ENCODE measurements at places on chromosomes 6 and 20.

DNA sequence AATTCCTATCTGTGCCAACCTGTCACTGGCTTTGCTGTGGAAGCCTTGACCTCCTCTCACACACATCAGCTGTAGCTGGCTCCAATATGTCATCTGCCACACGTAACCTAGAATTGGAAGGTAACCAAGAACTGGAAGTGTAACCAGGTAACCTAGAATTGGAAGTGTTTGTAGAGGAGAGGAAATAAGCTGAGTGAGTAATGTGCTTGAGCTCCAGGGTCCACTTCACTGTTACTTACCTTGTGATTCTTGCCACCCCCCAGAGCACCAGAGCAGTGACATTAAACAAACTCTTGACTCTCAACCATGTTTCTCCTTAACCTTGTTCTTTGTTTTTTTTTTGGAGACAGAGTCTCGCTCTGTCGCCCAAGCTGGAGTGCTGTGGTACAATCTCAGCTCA, 350.5 kb downstream of the NRN1 start:
- DNase-seq = no peak

GRCh38 chr6:2951728-2952127, 19.6 kb downstream of the SERPINB6 start:
- DNase-seq = no peak

DNA sequence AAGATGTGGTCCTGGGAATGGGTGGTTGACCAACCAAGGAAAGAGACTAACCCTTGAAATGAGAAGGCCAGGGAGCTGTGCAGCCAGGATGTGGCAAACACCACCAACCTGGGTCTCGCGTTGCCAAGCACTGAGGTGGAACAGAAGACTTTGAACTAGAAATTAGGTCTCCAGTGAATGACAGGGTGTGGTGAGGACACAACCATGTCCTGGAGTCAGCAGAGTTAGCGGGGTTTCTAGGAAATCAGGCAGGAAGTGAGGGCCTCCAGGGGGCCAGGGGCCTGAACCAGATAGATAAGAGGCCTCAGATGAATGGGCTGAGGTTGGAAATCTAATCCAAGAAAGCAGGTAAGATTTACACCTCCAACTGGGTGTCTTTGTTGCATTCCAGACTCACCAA, 353.3 kb upstream of the ARID1B start:
- no peak for DNase-seq

DNA sequence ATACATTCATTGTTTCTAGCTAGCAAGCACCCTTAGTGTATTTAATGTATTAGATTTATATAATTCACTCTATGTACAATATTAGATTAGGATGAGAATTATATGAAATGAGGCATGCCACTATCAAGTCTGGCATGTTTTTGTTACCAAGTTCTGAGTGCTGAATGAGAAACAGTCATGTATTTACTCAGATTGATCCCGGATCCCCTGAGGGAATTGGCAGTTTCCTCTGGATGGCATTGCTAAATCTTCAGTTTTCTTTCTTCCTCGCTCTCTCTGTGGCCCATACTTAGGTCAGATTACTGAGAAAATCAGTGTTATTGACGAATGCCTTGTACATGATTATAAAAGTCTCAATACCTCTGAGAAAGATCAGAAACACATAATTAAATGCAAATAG, 66.6 kb downstream of the CDKAL1 start:
- DNase-seq = no peak

- DNase-seq = no peak
Observed at GRCh38 chr6:87851674-87852299, 149.8 kb upstream of the AKIRIN2 start.

DNA sequence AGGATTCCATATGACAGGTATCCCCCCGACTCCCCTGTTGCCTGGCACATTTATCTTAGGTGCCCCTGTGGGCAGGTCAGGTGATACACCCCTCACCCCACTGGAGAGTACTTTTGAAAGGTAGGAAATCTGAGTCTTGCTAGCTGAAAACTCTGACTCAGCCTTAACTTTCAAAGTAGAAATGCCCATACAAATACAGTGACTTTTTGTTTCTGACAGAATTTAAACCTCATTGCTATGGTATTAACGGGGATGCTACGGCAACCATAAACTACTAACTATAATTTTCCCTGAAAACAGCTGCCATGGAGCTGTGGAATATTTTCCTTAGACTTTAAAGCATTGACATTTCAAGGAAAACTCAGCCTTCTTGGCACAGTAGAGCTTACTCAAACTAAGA, 536.0 kb downstream of the RFPL4B start:
- DNase-seq = no peak

GRCh38 chr6:96235927-96236326, 220.2 kb downstream of the FUT9 start:
- no peak for DNase-seq

GRCh38 chr20:22663528-22664025, 79.2 kb upstream of the FOXA2 start:
- no peak for DNase-seq

- DNase-seq = no peak
Observed at GRCh38 chr6:45676380-45676779, 298.6 kb upstream of the SUPT3H start.

- DNase-seq = no peak
Observed at GRCh38 chr20:56730003-56730402, 100.9 kb downstream of the TFAP2C start.

DNA sequence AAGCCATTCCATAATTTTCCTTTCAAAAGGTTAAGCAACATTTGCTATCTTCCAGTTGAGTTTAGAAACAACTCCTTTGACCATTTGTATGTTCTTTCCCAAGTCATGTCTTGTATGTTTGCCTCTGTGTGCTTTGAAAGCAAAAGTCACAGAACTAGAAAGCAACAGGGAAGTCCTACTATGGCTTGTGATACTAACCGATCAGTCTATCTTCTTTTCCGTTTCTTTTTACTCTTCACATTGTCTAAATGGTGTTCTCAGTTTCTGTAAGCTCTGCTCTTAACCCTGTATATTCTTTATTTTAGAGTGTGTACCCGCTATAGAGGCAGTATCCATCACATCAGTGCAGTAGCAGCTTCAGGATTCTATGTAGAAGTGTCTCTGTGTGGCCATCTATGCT, 32.9 kb downstream of the TMEM244 start:
- no peak for DNase-seq

DNA sequence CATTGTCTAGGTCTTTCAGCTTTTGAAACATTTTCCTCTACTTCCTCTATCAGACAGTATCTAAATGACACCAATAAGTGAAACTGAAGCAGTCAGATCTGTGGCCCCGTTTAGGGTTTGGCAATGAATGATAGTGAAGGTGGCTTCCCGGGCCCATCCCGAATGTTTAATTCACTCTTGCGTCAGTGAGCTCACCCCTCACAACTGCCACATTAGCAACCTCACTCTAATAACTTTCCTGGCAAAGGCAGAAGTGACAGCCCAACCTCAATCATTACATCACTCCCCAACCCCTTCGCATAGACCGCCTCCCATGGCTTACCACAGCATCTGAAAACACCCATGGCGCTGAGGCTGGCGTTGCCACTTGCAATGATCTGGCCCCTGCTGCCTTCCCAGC, 92.4 kb upstream of the CD83 start:
- no peak for DNase-seq

- no peak for DNase-seq
Observed at GRCh38 chr20:21126581-21126870, 644 bp downstream of the KIZ start.

DNA sequence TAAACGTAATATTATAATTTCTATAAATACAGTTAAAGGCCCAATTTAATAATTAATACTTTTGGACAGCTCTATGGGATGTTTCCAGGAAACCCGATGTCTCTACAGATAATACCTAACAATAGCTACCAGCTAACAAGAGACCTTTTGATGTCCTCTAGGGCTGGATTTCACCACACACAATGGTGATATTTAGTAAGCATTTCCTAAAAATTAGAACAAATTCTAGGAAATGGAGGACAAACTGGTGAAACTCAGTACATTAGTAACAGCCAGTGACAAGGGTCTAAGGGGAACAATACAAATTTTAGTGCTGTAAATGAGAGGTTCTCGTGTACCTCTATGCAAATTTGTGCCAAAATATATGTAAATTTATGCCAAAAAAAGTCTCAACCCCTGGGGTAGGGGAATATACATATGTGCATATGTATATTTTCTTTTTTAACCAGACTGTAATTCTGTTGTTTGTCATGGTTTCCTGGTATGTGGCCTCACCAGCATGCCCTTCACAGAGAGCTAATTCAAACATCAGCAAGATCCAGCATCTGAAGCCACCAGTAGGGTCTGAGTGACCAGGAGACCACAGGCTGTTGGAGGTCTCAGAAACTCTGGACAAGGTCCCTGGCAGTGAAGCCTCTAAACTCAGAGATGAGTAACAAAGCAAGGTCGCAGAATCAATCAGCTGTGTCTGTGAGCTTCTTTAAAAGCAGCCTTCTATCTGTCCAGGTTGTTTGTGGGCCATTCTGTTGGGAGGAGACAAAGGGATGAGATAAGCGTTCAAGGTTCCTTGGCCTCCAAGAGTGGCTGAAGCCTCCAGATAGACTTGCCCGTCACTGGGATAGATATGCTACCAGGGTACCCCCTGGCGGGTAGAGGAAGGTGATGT, 235.1 kb upstream of the RREB1 start:
- DNase-seq = no peak

DNA sequence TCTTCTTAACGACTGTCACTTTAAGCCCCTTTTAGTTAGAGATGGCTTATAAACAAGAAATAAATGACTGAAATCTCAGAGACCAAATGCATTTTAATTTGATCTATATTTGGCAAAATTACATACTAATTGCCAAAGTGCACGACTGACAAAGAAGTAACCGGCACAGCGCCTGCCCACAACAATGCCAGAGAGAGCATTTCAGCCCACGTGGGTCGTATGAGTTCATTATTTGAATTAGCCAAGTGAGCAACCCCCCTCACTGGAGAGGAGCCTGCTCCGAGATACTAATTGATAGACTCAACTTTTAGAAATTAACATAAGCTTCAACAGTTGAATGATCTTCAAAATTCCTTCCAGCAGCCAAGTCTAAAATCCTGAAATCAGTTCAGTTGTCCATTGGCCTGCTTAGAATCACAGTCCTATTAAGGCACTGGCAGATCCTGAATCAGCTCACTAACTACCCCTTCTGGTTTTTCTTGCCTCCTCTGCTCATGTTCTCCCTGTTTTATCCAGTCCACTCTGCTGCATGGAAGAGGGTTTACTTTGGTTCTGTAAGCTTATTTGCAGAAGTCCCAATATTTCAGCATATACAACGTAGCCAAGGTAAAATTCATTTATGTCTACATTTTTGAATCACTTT, 519.1 kb upstream of the AGPAT4 start:
- DNase-seq = no peak

DNA sequence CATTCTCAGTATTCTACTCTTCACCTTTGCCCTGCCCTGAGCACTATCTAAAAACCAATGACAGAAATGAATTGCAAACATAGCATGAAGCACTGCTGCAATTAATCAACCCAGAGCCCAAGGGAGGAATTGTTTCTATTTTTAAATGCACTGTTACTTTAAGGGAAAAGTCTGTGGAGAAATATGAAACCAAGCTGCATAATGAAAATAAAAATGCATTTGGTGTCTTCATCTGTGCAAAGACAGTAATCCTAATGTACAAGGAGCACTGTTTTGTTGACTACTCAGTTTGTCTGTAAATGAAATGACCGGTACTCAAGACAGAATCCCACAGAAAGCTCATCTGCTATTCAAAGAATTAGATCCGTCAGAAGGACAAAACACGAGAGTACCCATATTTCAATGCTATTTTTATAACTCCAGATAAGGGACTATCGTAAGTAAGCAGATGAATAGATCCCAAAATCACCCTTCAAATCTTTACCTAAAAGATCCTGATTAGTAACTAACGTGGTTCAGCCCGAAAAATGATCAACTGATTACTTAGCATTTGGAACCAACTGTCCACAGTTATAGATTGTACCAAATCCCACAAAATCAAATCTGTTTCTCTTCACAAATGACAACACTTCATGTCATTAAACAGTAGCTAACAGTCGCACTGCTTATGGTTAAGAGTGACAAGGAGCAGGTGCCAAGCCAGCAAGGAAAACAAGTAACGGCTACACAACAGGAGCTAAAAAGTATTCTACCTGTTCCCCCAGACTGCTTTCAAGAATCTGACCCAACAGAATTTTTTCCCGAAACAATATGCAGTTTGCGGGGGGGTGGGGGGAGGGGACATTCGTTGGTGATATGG, 2.4 kb downstream of the KIF13A start:
- no peak for DNase-seq

GRCh38 chr20:23027721-23028120, 7.4 kb upstream of the SSTR4 start:
- no peak for DNase-seq

- DNase-seq = no peak
Observed at GRCh38 chr6:2804516-2804915, 37.1 kb downstream of the SERPINB1 start.

DNA sequence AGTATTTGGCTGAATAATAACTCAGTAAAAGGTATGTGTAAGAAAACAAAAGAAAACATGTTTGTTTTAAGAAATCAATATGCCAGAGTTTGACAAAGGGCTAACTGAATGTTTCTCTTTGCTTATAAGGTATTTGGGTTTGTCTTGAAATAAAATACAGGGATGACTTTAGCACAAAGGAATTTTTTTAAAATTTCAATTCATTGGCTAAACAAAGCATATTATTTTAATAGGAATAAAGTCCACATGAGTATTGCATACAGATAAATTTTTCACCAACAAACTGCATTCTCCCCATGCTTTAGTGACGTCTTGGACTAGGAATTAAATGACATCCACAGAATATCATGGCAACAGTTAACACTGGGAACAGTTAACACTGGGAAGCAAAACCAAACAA, 480.0 kb upstream of the JAG1 start:
- DNase-seq = no peak

DNA sequence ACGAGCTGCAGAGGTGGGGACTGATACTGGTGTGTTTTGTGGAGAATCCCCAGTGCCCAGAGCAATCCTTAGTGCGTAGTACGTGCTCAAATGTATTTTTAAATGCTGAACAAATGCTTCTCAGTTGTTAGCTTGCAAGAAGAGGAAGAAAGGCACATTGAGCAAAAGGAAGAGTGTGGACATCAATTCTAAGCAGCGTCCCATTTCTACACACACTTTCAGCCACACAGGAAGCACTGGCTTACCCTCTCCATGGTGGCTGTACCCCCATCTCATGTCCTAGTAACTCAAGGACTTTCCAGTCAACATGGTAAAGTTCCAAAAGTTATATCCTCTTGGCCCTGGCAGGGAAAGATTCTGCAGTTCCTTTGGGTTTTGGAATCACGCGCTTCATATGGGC, 98.8 kb upstream of the NXT1 start:
- no peak for DNase-seq

- DNase-seq = no peak
Observed at GRCh38 chr6:159056432-159056831, 11.6 kb upstream of the TAGAP start.

Data from frontal cortex (tissue), 4 donors.